ENCODE measurements at places on chromosomes 3 and 15.

- no peak for DNase-seq
These were observed 128.6 kb downstream of the STT3B start for GRCh38 chr3:31661286-31661685.

GRCh38 chr3:4052706-4053105, 250.5 kb upstream of the SETMAR start:
- no peak for DNase-seq

DNA sequence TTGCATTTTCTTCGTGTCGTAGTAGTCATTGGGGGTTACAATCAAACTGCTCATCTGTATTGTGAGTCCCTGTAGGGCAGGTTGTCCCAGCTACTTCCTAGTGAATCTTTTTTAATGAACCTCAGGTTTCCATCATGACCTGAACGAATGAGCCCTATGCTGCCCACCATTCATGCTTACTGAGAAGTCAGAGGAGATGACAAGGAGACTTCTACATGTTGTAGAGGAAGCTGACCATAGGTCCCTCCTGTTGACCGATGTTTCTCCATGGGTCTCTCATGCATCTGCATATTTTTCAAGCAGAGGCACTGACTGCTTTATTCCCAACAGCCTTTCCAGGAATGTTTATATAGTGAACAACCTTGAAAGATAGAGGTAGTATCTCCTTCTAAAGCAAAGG, 5.0 kb upstream of the NME9 start:
- DNase-seq = no peak

- DNase-seq = no peak
These were observed 257.2 kb downstream of the RBMS3 start for GRCh38 chr3:29537889-29538609.

GRCh38 chr15:34754674-34755418, at the start of gene GJD2:
Gene GJD2 (minus strand): TSS chr15:34754998. CDS start chr15:34754488, 510 bp downstream.
- DNase-seq = no peak

DNA sequence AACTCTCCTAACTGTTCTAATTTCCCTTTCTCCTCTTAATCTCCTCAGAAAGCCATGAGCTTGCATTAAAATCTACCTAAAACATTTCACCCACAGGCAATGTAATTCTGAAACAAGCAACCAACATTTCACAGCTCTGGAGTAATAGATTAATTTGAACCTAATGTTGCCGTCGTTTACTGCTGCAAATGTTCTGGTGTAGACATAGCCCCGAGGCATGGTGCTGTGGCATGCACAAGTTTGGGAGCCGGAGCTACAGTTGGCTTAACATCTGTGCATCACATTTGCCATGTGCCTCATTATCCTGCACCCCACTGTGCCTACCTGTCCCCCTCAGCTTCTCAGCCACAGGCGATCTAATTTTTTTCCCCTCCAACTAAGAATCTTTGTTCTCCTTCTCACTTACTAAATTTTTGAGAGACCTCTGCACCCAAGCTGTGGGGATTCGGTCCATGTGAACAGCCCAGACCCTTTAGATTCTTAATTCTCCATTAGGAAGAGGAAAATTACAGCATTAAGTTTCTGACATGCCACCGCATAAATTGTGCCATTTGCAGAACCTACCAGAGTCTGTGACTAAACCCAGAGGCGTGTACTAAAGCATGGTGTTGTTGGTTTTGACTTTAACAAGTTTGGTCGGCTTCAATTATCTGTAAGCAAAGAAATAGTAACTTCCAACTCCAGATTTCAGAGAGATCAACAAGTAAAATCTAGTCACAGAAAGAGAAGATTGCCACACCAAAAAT, 419.2 kb downstream of the MECOM start:
- DNase-seq = no peak

GRCh38 chr15:70031713-70032112, 66.0 kb downstream of the TLE3 start:
- no peak for DNase-seq

GRCh38 chr3:57091521-57092273, 31.2 kb downstream of the SPATA12 start:
- no peak for DNase-seq

GRCh38 chr3:39021465-39022285, 30.1 kb downstream of the SCN11A start:
- DNase-seq = no peak

DNA sequence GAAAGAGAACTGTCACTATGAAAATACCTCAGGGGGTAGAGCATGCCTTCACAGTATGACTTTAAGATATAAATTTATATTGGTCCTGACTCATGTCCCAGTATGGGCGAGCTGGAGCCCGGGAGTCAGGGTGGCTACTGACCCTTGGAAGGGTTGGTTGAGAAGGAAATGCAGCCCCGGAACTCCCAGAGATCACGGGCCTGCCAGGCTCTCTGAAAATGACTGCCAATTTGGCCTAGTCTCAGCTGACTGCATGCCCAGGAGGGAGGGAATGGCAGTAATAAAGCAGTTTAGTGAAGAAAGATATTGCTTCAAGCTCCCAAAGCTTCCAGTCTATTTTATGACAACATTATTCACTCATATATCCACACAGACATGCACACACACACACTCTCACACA, 299.0 kb downstream of the NR2F2 start:
- no peak for DNase-seq

DNA sequence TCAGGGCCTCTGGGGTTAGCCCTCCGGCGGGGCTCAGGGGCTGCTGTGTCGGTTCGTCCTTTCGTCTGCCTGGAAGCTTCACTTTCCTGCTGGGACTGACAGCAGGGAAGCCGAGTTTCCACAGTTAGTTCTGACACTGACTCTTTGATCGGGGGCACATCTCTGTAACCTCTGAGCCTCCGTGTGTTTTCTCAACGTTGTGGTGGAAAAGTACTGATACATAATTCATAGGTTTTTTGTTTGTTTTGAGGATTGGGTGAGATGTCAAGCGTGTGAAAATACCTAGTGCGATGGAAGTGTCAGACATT, 481 bp downstream of the AP4E1 start:
- DNase-seq = no peak

DNA sequence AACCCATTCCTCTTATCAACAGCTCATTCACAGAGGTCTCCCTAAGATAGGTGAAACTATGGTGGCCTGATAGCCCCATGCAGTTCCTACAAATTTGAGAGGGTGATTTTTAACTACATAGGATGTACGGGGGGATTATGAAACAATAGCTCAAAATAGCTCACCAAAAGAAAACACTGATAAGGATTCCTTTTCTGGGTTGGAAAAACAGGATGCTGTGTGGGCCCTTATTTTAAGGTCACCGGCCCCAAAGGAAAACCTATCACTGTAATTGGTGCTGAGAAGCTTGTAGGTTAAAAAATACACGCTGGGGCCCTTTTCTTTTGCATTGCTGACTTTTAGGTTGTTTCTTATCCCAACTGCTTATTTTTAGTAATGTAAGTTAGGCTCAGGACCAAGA, 627.4 kb downstream of the MAGI1 start:
- DNase-seq = no peak

GRCh38 chr3:66475386-66476020, 25.3 kb downstream of the LRIG1 start:
- no peak for DNase-seq

DNA sequence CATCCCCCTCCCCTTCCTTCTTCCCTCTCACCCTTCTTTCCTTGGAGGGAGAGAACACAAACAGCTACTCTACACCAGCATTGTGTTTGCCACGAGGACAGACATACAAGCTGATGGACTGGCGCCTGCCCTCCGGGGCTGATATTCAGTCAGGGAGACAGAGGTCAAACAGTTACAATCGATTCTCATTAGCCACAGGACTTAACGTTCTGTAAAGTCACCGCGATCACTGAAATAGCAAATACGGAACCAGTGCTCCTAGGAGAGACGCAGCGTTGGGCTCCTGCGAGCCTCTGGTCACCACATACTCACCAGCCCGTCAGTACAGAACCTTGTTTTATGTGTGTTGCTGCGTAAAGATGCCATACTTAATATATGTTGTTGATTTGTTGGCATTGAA, 108.8 kb downstream of the LRRK1 start:
- no peak for DNase-seq

DNA sequence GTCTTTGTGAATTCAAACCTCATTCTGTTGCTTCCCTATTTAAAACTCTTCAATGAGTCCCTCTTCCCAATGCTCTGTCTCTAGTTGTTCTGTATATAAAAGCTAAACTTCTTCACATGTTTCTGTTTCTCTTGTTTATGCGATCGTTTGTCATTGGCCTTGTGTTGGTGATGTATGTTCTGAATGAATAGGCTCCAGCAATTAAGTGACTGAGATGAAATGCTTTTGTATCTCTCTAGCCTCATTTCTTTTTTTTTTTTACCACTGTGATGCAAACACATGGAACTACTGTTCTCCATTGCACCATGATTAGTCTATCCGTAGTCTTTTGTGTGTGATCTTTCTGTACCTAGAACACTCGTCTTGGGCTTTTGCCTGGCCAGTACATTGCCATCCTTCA, 380.5 kb upstream of the TPRG1 start:
- DNase-seq = no peak

GRCh38 chr3:66419036-66419435, 81.8 kb downstream of the LRIG1 start:
- no peak for DNase-seq

GRCh38 chr3:963755-964154, 129.1 kb upstream of the CNTN6 start:
- no peak for DNase-seq

DNA sequence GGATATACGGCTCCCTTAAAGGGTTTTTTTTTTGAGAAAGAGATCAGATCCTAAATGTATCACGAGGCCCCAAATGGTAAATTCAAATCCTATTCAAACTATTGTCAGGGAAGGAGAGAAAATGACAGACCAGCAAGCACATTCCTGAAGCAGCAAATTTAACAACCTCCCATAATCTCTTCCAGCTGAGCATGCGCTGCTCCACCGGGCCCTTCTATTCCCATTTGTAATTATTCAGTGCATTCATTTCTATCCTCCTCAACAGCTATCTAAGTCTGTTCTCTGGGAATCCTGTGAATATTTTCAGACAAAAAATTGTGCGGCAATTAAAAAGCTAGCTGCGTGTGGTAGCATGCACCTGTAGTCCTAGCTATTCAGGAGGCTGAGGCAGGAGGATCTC, 43.2 kb downstream of the MAGI1 start:
- DNase-seq = no peak

DNA sequence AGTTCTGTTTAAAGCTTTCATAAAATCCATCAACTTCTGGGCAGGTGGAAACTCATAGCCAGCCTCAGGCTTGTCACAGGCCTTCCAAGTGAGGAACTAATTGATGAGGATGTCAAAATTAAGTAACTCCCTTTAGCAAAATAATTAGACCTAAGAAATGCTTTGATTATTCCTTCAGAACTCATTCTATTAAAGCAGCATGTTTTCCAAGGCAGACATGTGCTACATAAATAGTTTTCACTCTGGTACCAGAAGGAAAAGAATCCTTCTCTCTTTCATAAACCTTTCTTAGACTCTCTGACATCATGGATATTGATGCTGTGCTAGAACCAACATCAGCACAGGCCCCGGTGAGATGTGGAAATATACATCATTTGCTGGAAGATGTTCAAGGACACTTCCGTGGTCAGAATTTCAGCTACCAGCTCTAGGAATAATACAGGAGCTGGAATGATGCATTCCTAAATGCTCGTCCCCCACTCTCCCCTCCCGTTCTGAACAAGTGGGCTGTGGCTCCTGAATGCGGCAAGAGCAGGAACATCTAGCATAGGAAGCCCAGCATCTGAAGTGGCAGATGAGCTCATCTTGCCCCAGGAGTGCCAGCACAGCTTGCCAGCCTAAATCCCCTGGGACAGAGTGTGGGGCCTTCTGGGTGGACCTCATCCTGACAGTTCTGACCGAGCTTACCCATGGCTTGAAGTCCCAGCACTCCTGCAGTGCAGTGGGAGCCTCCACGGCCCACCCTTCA, 82.4 kb downstream of the WWTR1 start:
- DNase-seq = no peak

- DNase-seq = no peak
These were observed 7.1 kb downstream of the AMOTL2 start for GRCh38 chr3:134366928-134367811.

- DNase-seq = no peak
These were observed 26.3 kb downstream of the MRAS start for GRCh38 chr3:138374573-138375134.

GRCh38 chr15:73518180-73518862, 75.4 kb downstream of the REC114 start:
- no peak for DNase-seq

GRCh38 chr3:112333381-112334317, 693 bp downstream of the CD200 start:
- DNase-seq = no peak

GRCh38 chr3:174125267-174125824, 727.8 kb downstream of the NLGN1 start:
- DNase-seq = no peak

DNA sequence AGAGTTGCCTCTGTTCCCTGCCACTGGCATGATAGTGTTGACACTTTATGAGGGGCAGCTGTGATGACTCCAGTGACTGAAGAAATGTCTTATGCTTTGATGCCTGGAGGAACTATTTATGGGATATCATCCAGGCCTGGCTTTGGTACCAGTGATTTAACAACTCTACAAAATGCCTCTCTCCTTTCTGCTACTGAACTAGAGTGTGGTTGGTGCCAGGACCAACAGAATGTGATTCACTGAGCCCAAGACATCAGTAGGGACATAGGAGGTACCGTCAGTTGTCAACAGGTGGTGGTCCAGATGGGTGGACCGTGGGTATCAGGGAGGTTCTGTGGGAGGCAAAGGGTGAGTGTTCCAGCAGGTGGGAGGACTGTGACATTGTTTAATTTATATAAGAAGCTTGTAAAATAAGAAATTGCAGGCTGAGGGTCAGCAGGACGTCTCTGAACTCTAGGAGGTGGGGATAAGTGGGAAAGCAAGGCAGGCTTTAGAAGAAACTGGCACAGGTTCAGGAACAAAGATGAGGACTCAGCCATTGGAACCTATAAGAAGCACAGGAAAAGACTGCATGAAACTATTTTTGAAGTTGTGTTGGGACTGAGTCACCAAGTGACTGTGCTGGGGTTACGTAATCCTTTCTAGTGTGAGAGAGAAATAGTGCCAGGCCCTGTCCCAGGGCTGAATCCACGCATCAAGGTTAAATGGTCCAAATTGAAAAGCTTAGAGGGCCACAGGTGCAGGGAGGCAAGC, 28.5 kb upstream of the SLC7A14 start:
- DNase-seq = no peak

GRCh38 chr3:7562892-7563291, 702.0 kb downstream of the GRM7 start:
- DNase-seq = no peak

DNA sequence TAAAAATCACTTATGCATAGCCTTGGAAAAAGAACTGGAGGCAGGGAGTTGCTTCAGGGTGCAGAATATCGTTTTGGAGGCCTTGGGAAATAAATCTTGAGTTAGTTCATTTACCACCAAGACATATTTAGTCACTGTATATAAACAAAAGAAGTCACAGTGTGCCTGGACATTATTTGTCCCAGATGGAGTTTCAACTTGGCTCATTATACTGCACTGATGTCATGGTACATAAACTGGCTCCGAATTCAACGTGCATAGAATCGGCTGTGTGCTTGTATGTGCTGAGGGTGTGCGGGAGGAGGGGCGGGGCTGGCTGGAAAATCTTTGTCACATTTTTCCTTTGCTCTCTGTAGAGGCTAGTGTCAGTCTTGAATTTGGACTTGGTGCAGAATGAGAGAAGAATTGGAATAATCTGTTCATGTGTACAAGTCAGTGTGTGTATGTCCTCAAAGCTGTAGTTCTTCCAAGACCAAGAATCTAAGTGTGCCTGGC, 86.6 kb downstream of the FNDC3B start:
- no peak for DNase-seq

- DNase-seq = no peak
These were observed 113.2 kb downstream of the MBNL1 start for GRCh38 chr3:152381881-152382295.

Measured in stimulated activated CD4-positive, alpha-beta T cell treated with anti-CD3 and anti-CD28 coated beads, Interleukin-2, amount 100 ng/mL, for 4 hours (primary cell).